Smooth muscle cell of bladder (primary cell): ENCODE measurements at places on chromosomes 12 and 14. TPM values are rescaled to one million over a fixed set of nuclear protein-coding genes. Genes with fewer than 3 reads are reported as not detected.

Gene DIO2
- total RNA-seq, result 2.4 and 14.1 TPM in 2 replicates

Gene TSPAN19
- not detected in 2 replicates for total RNA-seq

Gene CCDC88C
- 0.28 and 0.85 TPM in 2 replicates for total RNA-seq

Gene AVPR1A
- under 0.01 and 0.18 TPM in 2 replicates for total RNA-seq

Gene OR4E1
- total RNA-seq, result not detected in 2 replicates

Gene OR4K1
- total RNA-seq, result not detected in 2 replicates

Gene RACGAP1
- total RNA-seq, result 15.2 and 17.2 TPM in 2 replicates

Gene SLC5A8
- total RNA-seq, result not detected in 2 replicates
